T-helper 9 cell (primary cell): ENCODE measurements at places on chromosomes 13 and 19.

GRCh38 chr13:46982856-46983582, 86.2 kb upstream of the HTR2A start:
- DNase-seq, result no peak

GRCh38 chr13:26698392-26699196, 62.0 kb downstream of the GPR12 start:
- peak; percentile 73 for DNase-seq

GRCh38 chr13:38564256-38565150, 122.4 kb upstream of the FREM2 start:
- DNase-seq, result no peak

DNA sequence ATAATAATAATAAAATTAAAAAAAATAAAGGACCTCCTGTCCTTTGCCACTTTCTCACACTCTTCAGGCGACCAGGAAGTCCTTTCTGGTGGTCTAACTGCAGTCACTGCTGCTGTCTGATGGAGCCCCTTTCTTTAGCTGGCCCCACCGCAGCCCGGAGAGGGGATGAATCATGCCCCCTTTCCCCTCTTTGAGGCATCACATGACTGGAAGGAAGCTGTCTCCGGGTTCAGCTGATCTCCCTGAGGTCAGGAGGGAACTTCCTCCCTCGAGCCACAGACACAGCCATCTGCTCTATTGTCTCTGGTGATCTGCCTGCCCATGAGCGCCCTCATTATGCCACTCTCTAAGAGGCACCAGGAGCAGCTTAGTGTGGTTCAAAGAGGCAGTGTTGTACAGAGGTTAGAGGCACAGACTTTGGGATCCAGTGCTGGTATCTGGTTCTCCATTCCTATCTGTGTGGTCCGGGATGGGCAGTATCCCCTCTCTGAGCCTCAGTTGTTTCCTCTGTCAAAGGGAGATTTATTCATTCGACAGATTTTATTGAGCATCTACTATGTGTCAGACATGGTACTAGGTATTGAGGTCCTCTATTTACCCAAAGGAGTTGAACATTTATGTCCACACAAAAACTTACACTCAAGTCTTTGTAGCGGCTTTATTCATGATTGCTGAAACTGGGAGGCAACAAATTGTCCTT, 30.0 kb downstream of the VAV1 start:
- DNase-seq, result peak; percentile 50

GRCh38 chr13:27425158-27425917, 919 bp downstream of the GTF3A start:
- no peak for DNase-seq

DNA sequence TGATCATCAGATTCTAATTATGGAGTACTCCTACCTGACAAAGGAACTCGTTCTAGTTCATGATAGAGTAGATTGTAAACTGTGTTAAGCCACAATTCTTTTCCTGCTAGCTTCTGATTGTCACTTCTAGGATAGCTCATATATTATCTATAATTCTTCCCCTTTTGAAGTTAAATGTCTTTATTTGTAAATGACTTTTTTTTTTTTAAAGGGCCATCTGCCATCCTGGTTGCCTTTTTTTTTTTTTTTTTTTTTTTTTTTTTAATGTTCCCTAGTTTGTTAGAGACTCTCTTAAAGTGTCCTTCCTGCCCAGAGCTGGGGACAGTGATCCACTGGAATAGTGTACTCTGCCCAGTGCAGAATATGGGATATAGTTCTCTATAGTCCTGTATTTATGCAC, 4.3 kb downstream of the CHAMP1 start:
- DNase-seq, result no peak

DNA sequence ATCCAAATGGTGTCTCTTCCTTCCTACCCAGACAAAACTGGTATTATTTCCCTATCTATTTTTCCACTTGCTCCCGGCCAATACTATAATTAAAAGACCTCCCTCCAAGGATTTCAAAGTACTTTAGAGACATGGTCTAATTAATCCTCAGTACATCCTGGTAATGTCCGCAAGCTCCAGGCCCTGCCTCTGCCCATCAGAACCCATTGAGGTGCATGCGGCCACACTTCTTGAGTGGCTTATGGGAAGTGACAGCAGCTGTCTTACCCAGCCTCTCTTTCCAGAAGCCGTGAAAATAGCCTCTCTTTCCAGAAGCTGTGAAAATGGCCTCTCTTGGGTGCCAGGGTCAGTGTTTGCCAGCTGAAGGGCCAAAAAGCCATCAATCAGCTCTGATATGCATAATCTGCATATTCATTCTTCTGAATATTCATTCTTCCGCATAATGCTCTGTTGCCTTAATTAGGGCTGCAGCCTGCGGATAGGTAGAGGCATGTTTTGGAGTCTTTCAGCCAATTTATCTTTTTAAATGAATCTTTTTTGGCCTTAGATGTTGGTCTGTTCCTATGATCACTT, 148.4 kb upstream of the TMTC4 start:
- no peak for DNase-seq

DNA sequence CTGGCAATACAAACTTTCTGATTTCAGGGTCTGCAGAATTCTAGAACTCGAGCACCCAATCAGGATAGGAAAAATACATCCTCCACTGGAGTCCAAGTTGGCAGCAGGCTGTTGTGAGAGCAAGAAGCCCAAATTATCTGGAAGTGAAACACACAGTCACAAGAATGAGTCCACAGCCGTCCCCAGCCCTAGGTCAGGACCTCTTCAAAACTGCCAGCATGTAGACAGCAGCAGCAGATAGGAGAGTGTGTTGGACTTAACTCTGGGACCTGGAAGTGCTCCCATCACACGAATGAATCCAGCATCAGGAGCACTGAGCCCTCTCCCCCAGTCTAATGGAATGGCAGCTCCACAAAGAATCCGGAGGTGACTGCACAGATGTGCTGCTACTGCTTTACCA, 420.7 kb downstream of the OXGR1 start:
- no peak for DNase-seq

DNA sequence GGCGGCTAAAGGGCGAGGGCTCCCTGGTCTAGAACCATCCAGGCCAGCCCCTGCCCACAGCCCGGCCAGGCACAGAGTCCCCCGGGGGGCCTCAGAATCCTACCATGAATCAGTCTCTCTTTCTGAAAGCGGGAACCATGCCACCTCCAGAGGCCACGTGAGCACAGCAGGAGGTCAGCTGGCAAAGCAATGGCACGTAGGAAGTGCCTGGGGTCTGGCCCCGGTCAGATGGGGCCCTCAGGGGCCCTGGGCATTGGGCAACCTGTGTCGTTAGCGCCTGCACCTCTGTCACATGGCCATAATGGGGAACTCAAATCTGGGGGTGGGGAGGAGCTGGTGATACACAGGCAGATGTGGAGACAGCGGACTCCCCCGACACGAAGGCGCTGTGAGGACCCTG, 8.8 kb downstream of the MFSD12 start:
- no peak for DNase-seq

DNA sequence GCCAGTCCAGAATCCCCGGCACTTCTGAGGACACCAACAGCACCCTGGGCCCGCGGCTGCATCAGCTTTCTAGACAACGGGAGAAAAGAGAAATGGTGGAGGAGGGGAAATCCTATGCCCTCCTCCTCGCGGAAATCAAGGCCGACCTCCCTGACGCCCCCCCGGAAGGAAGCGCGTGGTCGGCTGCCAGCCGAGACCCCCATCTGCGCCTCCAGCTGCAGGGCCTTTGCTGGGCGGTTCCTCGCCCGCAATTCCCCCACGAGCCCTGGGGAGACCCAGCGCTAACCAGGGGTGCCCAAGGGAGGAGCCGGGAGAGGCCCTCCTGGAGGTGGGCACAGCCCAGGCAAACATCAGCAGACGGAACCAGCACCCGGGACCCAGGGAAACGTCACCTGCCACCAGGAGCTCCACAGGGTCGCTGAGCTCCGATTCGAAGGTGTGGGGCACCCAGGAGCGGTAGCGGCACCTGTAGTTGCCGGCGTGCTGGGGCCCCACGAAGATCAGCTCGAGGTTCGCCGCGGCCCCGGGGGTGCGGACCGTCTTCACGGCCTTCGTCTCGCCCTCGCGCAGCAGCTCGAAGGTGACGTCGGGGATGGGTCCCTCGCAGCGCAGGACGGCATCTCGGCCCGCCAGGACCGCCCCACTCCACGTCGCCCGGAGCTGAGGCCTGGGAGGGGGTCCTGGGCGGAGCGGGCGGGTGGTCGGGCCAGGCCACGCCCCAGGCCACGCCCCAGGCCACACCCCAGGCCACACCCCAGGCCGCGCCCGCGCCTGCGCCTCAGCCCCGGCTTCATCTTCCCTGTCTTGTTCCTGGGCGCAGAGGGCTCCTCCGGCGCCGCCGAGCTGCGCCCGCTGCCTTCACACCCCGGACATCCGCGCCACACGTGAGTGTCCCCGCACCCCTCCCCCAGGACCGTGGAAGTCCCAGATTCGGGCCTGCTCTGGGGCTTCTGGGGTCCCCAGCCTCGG, 6.0 kb downstream of the A1BG start:
- DNase-seq, result peak; percentile 53

DNA sequence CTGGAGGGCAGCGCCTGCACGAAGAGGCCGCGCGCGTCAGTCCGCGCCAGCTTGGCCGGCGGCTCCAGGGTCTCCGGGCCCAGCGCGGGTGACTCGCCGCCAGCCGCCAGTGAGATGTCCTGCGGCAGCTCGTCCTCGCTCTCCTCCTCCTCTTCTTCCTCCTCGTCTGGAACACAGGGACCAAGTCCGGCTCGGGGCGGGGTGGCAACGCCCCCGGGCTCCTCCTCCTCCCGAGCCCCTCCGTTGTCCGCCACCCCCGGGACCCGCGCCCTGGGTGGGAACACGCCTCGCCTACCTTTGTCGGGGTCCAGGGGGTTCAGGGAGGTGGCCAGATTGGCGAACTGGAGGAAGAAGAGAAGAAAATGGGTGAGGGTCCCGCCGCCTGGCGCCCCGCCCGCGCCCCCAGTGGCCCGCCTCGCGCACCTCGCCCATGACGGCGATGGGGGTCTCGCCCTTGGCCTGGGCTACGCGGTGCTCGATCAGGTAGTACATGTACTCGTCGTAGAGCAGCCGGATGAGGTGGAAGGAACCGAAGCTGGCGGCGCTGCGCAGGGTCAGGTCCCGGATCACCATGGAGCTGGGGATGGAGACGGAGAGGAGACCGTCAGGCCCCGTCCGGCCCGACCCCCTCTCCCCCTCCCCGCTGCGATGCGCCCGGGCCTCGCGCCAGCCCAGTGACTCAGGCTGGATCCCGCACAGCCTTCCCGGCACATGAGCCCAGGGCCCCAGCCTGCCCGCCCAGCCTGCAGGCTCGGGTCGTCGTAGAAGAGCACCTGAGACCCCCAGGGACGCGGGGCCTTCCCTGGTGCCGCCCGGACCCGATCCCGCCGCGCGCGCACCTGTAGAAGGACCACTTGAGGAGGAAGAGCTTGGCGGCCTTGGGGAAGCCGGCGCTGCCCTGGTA, 10.6 kb downstream of the DCAF15 start:
- DNase-seq, result no peak

DNA sequence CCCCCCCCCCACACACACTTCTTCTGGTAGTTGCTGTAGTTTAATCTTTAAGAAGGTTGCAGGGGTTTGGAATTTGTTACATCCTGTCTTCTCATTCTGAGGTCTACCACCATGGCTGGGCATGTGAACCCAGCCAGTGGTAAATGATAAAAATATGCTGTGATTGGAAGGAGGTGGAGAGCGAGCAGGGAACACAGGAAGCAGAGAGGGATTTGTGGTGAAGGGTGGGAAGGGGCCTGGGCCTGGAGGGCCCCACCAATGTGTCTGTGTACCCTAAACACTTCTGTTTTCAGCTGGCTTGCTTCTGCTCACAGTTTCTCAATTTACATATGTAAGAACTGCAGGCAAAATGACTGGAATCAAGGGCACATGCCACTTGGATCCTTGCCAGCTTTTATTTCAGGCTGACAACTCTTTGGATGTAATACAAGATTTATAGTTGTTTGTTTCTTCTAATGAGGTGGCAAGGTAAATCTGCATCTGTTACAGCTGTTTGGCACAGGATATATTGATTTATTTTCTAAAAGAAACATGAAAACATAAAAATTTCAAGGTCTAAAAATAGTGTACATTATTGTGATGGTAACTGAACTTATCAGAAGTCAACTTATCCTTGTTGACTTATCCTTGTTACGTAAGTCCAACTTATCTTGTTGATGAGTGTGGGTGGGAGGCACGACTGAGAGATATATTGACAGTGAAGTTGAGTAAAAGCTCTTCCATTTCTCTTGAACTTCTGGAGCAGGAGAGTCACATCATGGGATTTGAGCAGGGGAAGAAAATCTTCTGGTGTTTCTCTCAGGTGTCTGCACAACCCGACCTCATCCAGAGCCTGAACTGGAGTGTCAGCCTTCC, 313.2 kb downstream of the SHISA2 start:
- DNase-seq, result no peak

- no peak for DNase-seq
Measured at GRCh38 chr13:53092931-53093330, 64.3 kb downstream of the OLFM4 start.

DNA sequence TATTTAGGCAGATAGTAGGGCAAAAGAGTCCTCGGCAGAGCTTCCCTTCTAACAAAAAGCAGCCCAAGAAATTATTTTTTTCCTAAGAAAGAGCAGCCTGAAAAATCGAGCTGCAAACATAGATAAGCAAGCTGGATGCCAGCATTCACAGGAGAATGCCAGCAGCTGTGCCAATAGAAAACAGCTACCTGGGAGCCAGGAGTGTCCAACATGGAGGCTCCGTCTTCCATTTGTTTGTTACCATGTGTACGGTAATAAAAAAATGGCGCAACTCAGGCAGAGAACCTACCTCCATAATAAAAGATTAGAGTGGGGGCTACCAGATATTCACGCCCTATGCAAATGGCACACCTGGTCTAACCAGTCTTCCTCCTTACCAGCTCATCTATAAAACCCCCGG, 77.6 kb upstream of the IPO5 start:
- DNase-seq, result no peak

DNA sequence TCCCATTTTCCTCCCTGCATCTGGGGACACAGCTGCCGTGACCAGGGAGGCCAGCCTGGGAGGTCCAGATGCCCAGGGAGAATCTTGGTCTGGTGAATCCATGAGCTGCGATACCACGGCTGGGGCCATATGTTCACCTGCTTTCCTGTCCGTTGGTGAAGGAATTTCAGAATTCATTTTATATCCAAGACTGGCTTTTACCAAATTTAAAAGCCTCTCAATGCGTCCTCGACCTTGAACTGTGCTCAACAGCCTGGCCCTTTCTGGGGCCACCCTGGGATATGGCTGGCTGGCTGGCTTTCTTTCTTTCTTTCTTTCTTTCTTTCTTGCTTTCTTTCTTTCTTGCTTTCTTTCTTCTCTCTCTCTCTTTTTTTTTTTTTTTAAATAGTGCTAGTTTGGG, 22.2 kb upstream of the GDF15 start:
- DNase-seq, result no peak

- DNase-seq, result no peak
Measured at GRCh38 chr13:112468069-112468468, 91.9 kb downstream of the SPACA7 start.

DNA sequence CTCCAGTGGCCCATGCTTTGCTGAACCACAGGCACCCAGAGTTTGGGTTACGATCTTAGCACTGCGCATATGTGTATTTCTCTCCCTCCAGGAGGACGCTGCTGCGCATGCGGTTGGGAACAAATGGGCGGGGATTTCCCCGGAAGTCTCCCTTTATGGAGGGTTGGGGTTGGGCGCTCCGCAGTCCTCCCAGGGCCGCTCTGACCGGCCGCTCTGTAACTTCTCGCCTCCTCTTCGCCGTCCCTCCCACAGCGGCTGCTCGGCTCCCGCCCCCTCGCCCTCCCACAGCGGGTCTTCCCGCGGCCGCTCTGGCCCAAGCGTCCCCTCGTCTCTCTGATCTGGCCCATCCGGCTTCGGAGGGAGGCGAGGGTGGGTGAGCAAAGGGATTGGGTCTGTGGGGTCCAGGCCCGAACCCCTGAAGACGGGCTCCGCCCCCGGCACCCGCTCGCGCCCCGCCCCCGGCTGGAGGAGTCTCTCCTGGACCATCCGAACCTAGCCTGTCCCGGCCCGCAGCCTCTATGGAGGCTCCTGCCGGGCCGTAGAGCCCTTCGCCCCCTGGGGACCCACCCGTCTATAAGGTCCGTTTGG, at the start of gene MEGF8:
Gene MEGF8 (plus strand): TSS at position 328 of the 588 bp plus-strand sequence. CDS start 609 bp downstream, outside the sequence.
- DNase-seq, result peak; percentile 95
